SJSA1 (cell line): ENCODE measurements at places on chromosomes 5 and 9.

DNA sequence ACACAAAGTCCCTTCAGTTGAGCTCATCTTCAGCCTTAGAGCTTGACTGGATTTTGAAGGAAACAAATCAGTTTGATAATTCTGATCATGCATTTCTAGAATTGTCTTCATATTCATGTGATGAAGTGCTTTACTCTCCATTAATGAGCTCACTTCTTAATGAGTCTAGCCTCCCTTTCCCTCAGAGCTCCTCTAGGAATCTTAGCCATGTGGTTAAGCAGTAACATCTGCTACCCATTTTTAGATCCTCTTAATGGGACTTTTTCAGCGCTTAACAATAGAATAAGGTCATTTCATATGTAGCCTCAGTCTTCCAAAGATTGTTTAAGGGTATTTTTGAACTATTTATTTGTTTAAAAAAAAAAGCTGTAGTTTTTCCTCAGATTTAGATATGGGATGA, 36.9 kb upstream of the LURAP1L start:
- H3K36me3 ChIP-seq, result no peaks in the 10 kb centered on the region
- no peaks in the 10 kb centered on the region for H3K4me1 ChIP-seq
- H3K27ac ChIP-seq, result no peak overlapping the region
- no peaks in the 10 kb centered on the region for H3K27me3 ChIP-seq
- no peak overlapping the region for H3K4me3 ChIP-seq

DNA sequence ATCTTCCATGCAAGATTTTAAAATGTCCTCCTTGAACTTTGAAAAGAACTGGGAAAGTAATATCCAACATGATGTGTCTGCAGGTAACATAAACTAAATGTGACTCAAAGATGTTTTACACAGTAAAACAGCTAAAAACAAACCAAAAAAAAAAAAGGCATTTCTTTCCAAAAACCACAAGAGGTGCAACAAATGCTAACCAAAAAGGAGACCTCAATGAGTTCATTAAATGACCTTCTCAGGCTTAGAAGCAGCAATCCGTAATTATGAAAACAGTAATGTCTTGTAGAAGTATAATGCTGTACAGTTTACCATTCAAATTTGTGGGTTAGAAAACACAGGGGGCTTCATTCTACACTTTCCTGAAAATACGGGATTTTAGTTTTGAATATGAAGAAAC, 2.5 kb downstream of the RNF145 start:
- DNase-seq, result no peak
- peaks cover 33% of the 10 kb centered on the region for H3K4me1 ChIP-seq
- H3K36me3 ChIP-seq, result peaks cover 27% of the 10 kb centered on the region
- H3K27ac ChIP-seq, result peak overlapping the region; percentile 89

DNA sequence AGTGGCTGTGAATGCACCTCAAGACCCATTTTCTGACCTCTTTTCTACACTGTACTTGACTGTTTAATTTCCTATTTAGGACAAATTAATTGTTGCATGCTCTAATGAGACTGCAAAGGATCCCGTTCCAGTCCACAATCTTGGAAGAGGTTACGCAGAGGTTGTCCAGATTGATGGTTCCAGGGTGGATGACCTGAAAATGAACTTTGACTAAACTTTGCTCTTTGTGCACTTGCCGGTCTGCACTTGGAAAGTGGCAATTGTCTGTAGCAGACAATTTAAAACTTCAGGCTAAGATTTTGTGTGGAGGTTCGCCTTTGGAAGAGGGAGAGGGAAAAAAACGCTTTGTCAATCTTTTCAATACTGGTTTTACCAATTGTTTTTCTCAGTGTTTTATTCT, 267.8 kb downstream of the TMEM161B start:
- H3K27me3 ChIP-seq, result no peaks in the 10 kb centered on the region
- H3K36me3 ChIP-seq, result no peaks in the 10 kb centered on the region
- H3K4me1 ChIP-seq, result no peaks in the 10 kb centered on the region
- H3K27ac ChIP-seq, result no peak overlapping the region
- no peak overlapping the region for H3K4me3 ChIP-seq
- DNase-seq, result no peak

DNA sequence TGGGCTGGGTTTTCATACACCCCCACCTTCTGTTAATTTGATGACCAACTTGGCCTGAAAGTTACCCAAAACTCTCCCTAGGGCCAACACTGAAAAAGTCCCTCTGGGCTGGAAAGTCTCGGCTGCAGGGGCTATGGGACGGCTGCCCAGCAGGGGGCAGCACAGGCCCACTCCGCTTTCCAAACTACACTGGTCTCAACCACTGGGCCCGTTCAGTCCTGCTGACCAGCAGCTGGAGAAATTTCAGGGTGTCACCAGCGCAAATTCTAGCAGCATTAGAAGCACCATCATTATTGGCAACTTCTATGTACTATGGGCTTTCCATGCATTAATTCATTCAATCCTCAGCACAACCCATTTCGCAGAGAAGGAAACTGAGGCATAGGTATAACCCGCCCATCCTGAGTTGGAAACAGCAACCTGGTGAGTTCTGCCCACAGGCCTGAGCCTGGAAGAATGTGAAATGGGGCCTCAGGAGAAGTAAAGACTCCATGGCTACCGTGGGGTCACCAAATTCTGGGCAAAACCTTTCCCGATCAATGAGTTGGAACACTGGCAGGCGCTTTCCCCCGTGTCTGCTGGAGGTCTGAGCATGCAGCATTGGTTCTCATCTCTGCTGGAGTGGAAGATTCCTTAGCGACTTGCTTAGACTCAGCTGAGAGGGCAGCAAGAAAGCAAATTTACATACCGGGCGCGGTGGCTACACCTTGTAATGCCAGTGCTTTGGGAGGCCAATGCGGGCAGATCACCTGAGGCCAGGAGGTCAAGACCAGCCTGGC, 9.7 kb downstream of the ORM2 start:
- H3K4me3 ChIP-seq, result no peak overlapping the region
- H3K27ac ChIP-seq, result no peak overlapping the region
- H3K36me3 ChIP-seq, result peaks cover 6% of the 10 kb centered on the region
- no peaks in the 10 kb centered on the region for H3K4me1 ChIP-seq

DNA sequence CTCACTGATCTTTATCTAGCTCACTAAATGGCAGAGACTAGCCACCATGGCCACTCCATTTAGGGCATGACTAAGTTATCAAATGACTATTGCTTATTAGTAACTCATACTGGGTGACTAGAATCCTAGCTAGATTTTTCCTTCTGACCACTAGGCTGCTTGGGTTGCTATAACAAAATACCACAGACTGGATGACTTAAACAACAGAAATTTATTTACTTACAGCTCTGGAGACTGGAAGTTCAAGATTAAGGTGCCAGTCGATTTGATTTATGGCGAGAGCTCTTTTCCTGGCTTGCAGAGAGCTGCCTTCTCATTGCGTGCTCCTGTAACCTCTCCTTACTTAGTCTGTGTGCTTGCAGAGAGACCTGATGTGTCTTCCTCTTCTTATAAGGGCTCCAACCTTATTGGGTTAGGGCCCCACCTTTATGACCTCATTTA, 55.0 kb upstream of the APC start:
- no peak overlapping the region for H3K27ac ChIP-seq
- H3K4me3 ChIP-seq, result no peak overlapping the region
- DNase-seq, result no peak
- H3K27me3 ChIP-seq, result peaks cover 4% of the 10 kb centered on the region
- H3K36me3 ChIP-seq, result no peaks in the 10 kb centered on the region
- no peaks in the 10 kb centered on the region for H3K4me1 ChIP-seq

DNA sequence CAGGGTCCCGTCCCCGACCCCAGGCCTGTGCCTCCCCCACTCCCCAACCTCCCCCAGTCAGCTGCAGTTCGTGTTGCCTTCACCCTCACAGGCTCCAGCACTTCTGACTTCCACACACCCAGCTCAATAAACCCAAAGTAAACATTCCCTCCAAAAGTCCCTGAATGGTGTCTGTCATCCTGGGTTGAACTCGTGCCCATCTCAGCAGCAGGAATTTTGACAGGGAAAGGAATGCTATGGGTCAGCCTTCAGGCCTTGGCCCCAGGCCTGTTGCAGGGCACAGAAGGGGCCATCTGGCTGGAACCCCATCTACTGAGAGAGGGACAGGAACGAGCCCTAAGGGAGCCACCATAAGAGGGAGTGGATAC, 29.6 kb upstream of the CNOT6 start:
- H3K27ac ChIP-seq, result no peak overlapping the region
- peaks cover 7% of the 10 kb centered on the region for H3K4me1 ChIP-seq
- no peak overlapping the region for H3K4me3 ChIP-seq
- H3K36me3 ChIP-seq, result no peaks in the 10 kb centered on the region

GRCh38 chr5:178465228-178465860, 124.8 kb downstream of the COL23A1 start:
- H3K4me1 ChIP-seq, result no peaks in the 10 kb centered on the region
- DNase-seq, result no peak
- H3K36me3 ChIP-seq, result no peaks in the 10 kb centered on the region

- H3K4me3 ChIP-seq, result no peak overlapping the region
- no peak for DNase-seq
- no peak overlapping the region for H3K27ac ChIP-seq
- H3K27me3 ChIP-seq, result no peaks in the 10 kb centered on the region
- no peaks in the 10 kb centered on the region for H3K4me1 ChIP-seq
Observed at GRCh38 chr9:32441678-32442077, 57.2 kb downstream of the ACO1 start.

GRCh38 chr9:127927201-127927987, 3.2 kb downstream of the PIP5KL1 start:
- H3K36me3 ChIP-seq, result no peaks in the 10 kb centered on the region
- H3K27ac ChIP-seq, result no peak overlapping the region
- no peak overlapping the region for H3K4me3 ChIP-seq
- DNase-seq, result no peak

DNA sequence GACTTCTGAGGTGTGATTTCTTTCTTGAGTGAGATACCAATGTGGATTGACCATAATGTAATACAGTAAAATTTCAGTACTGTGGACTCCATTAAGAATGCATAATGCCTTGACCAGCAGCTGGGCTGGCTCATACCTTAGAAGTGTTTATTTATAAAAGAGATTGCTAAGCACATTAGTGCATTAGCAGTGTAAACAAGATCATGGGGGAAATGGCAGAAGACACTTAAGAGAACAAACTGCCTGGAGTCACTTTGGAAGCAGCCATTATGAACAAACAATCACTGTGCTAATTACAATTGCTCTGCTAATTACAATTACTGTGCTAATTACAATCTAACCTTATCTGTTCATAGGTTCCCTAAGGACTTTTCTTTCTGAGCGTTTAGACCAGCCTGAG, 104.2 kb downstream of the TRIM32 start:
- H3K27ac ChIP-seq, result no peak overlapping the region
- H3K4me1 ChIP-seq, result 0 out of 2 replicates have a peak, but pooled peaks cover 4% of the 10 kb centered on the region
- no peaks in the 10 kb centered on the region; the same call in 1 of the 2 replicates for H3K27me3 ChIP-seq

GRCh38 chr9:103410059-103410458, 414.9 kb downstream of the CYLC2 start:
- no peak overlapping the region for H3K4me3 ChIP-seq
- H3K27ac ChIP-seq, result no peak overlapping the region
- H3K36me3 ChIP-seq, result no peaks in the 10 kb centered on the region
- H3K4me1 ChIP-seq, result no peaks in the 10 kb centered on the region
- no peak for DNase-seq
- no peaks in the 10 kb centered on the region for H3K27me3 ChIP-seq

DNA sequence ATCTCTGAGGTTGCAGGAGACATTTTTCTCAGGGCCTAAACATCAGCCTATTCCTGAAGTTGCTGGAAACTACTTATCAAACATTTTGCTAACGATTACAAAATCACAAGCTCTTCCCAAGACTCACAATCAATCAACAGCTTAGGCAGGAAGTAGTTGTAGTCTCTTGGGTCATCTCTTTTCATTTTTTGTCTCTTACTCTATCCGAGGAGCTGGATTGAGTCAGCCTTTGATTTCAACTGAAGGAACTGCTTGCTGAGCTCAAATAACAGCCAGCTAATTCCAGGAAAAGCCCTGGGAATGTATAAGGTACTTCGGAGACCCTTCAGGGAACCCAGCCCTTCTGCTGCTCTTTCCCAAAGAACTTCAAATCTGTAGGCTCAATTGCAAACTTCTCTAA, 398.9 kb downstream of the PLK2 start:
- no peak overlapping the region for H3K27ac ChIP-seq
- DNase-seq, result no peak
- peaks cover 24% of the 10 kb centered on the region for H3K4me1 ChIP-seq
- no peaks in the 10 kb centered on the region for H3K27me3 ChIP-seq
- H3K36me3 ChIP-seq, result no peaks in the 10 kb centered on the region

- DNase-seq, result no peak
- H3K4me3 ChIP-seq, result no peak overlapping the region
- H3K36me3 ChIP-seq, result no peaks in the 10 kb centered on the region
- H3K4me1 ChIP-seq, result no peaks in the 10 kb centered on the region
Observed at GRCh38 chr5:95262933-95263660, 21.8 kb downstream of the MCTP1 start.

GRCh38 chr5:57953792-57954191, 471.2 kb upstream of the ACTBL2 start:
- H3K4me1 ChIP-seq, result no peaks in the 10 kb centered on the region
- no peak overlapping the region for H3K27ac ChIP-seq
- no peaks in the 10 kb centered on the region for H3K36me3 ChIP-seq
- no peak overlapping the region for H3K4me3 ChIP-seq

DNA sequence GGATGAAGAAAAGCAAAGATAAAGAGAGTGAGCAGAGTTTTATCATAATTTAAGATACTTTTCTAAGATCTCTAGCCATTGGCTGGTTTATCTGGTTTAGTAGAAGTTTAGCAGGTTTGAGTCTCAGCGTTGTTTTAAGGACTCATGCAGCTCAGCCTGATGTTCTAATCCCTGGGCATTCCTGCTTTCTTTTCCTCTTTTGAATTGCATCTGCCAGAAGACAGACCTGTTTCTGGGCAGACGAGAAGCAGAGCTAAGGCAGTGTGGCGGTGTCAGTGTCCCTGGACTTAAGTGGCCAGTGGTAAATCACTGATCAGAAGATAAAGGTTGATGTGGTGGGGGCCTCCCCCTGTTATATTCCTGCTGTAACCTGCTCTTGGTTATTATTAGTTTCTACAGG, 138.6 kb downstream of the ADCY2 start:
- no peak for DNase-seq
- H3K36me3 ChIP-seq, result no peaks in the 10 kb centered on the region
- H3K27ac ChIP-seq, result no peak overlapping the region
- H3K4me3 ChIP-seq, result no peak overlapping the region
- no peaks in the 10 kb centered on the region for H3K27me3 ChIP-seq

DNA sequence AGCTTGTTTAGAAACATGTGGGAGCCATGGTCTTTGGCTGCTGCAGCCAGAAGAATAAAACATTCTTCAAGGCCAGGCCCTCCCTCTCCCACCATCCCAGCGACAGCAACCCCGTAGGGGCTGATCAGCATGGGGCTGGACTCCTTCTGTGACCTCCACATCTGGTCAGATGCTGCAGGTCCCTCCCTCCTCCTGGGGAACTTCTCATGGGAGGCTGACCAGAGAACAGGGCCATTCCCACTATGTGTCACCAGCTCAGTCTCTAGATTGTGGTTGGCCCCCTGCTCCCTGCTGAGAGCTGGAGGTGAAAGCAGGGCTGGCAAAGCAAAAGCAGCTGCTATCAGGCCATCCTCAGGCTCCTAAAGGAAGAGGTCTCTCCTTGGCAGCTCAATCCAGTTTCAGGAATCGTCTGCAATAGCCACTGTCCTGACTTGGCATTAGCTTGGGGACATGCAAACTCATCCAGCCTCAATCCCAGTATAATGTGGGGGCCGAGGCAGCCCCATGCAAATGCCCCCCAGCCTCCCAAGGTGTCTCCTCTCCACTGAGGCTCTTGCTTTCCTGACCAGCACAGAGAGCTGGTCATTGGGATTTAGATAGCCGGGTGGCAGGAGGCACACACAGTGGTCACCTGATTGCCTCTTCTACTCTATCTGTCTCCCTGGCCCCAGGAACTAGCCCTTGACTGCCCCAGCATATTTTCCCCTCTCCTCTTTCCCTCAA, 81.5 kb downstream of the NRG2 start:
- H3K4me3 ChIP-seq, result no peak overlapping the region
- H3K27ac ChIP-seq, result no peak overlapping the region
- no peak for DNase-seq
- 0 out of 2 replicates have a peak, but pooled peaks cover 16% of the 10 kb centered on the region for H3K27me3 ChIP-seq
- H3K36me3 ChIP-seq, result no peaks in the 10 kb centered on the region
